ENCODE measurements at places on chromosomes 11 and 22. TPM values are rescaled to one million over a fixed set of nuclear protein-coding genes. Genes with fewer than 3 reads are reported as not detected.

DNA sequence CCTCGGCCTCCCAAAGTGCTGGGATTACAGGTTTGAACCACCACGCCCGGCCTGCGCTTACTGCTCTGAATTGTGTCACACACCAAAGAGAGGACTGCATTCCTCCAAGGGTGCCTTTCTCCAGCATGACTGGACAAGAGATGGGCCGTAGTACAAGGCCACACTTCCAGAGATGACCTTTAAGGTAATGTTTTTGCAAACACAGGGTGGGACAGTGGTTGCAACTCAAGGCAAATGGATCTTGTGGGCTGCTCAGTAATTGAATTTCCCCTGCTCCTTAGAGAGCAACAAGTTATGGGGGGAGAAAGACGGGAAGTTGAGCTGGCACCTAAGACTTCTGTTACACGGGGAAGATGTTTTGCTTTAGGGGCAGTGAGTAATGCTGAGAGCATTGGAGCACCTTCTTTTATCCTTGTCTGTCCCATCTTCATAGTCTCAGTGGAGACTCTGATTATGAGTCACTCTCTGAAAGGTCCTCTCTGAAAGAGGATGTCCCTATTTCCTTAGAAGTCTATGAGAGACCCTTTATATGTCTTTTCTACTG lies 66.3 kb downstream of the C11orf91 start:
- DNase-seq = no peak

- no peak for DNase-seq
Measured at GRCh38 chr11:67299471-67300191, 3.7 kb upstream of the SSH3 start.

Gene SHISA8
- not detected for total RNA-seq

- DNase-seq = no peak
Measured at GRCh38 chr11:67439321-67440228, 2.1 kb upstream of the PTPRCAP start.

Gene PATE4
- not detected for total RNA-seq

DNA sequence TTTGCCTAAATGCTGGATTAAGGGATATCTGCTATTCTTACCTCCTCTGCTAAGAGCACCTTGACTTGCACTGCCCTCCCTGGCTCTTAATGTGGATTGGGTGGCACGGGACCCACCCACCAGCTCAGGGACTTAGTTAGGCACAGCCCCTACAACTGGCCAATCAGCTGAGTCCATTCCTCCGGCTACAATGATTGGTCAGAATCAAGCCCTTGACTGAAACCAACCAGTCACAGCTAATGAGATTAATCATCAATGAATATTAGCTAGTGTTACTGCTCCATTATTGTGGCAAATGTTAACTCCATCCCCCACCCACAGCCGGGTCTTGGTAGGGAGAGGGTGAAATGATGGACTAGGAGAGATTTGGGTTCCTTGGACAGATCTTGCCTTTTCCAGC lies 328.0 kb downstream of the MN1 start:
- DNase-seq = no peak

DNA sequence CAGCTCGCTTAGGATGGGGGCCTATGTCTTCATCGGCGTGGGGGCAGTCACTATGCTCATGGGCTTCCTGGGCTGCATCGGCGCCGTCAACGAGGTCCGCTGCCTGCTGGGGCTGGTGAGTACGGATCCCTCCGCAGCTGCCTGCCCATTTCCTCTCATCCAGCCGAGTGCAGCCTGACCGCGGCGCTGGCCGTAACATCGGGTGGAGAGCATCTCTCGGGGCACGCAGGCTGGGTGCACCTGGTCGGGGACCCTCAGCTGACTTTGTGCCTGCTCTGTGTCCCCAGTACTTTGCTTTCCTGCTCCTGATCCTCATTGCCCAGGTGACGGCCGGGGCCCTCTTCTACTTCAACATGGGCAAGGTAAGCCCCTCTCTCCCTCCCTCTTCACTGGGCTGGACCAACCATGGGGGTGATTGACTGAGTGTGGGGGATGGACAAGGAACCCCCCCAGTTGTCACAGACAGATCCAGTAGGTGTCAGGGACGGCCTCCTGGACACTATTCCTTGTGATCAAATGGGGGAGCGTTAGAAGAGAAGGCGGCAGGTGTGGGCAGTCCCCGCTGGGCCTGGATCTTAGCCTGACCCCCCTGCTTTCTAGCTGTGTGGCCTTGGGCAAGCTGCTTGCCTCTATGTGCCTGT lies 39.7 kb downstream of the CD82 start:
- no peak for DNase-seq

Gene KCNJ1
- total RNA-seq = not detected

Gene SESN3
- total RNA-seq = 60.1 TPM

Gene KRTAP5-2
- total RNA-seq = not detected

Gene OR2AG2
- total RNA-seq = under 0.01 TPM

- no peak for DNase-seq
Measured at GRCh38 chr22:35328472-35328885, 28.8 kb downstream of the TOM1 start.
